ENCODE measurements at places on chromosomes 1 and 21.

- no peak for DNase-seq
Measured at GRCh38 chr1:197958438-197959305, 41.5 kb downstream of the LHX9 start.

DNA sequence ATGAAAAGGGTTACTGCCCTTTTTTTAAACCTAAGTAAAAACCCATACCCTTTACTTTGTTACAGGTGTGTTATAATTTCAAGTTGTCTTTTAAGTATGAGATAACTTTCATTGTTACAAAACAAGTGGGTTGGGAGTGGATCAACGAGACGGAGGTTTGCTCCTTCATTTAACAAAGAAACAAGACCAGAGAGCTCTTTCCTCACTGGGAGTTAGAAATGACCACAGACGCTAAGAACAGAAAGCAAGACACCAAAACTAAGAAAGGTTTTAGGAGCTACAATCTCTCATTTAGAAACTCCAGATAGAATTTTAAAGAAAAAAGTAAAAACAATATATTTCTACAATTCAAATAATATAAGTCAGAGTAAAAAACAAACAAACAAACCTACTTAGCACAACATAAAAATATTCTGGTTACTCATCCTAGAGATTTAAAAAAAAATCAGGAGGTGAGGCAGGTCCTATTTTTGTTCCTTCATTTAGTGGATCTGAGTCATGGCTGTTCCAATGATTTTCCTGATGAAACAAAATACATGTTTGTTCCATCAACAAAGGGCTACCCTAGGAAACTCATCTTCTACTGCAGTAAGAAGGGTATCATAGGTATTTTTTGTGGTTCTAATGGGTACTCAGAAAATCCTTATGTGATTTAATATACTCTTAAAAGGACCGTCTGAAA, 33.0 kb downstream of the APP start:
- DNase-seq: no peak

DNA sequence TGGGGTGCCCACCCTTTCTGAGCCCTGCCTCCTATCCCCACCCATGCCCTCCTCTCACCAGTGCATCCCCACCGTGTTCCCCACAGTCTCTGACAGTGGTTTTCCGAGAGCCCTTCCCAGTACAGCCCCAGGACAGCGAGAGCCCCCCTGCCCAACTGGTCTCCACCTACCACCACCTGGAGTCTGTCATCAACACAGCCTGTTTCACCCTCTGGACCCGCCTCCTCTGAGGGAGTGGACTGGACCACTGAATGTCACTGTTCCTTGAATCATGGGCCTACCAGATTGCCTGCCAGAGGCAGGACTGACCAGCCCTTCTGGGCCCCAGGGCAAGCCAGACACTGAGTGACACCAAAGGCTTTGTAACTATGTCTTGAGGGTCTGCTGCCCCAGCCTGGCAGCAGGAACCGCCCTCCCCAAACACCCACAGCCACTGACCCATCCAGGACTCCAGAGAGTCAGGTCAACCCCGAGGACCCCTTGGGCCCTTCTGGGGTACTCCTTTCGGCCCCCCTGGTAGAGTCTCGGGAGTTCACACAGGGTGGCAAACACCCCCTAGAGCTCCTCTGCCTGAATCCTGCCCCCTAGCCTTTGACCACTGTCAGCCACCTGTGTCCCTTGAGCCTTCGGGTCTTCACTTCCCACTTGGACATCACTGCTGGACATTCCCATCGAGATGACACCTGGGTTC, 3.3 kb downstream of the HYI start:
- no peak for DNase-seq

DNA sequence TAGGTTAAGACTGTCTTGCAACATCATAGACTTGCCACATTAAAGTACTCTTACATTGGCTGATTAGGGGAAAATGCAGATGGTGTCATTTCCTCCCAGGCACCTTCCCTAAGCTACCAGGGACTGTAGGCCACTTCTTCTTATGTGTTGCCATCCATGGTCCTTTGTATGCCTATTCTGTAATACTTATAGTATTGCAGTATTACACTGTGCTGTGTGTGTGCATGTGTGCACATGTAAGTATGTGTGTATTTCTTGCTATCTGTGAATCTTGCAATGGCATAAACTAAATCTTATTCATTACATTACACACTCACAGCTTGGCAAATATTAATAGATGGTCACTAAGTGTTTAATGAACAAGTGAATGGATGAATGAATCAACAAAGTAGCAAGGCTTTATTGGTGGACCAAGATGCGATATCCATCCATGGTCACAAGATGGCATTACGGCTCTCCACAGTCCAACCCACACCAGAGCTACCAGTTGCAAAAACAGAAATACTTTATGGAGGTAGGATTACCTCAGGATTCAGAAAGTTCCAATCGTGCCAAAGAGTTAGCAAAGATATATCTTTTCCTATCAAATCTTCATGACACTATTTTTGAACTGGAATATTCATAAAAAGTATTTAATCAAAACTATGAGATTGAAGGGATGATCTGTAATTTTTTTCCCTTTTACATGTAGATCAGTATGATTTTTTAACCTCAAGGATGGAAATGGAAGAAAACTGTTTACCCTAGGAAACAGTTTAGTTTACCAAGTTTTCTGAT, 160.2 kb downstream of the DENND1B start:
- peak; percentile 13 for DNase-seq

DNA sequence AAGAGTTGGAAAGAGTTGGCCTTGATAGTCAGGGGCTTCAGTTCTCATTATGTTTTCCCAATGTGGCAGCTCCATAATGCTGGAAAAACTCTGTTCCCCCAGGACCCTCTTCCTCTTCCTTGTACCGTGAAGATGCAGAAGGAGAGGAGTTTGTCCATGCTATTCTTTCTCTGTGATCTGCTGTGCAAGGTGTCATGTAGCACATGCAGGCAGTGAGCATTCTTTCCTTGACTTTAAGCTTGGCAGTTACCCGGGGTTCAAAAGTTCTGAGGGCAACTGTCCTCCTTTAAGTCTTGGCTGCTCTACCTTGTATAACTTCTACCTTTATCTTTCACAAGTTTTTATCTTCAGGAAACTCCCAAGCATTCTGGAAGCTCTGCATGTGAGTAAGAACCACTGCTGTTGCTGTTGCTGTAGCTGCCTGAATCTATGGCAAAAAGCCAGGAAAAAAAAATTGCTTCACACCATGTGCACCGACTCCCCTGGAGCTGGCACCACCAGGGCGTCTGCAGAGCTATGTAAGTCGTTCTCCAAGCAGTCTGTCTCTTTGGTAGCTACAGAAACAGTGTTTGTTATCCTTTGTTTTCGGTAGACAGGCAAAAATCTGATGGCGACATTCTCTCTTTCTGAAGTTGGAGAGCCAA, 42.7 kb upstream of the SLC16A1 start:
- no peak for DNase-seq

DNA sequence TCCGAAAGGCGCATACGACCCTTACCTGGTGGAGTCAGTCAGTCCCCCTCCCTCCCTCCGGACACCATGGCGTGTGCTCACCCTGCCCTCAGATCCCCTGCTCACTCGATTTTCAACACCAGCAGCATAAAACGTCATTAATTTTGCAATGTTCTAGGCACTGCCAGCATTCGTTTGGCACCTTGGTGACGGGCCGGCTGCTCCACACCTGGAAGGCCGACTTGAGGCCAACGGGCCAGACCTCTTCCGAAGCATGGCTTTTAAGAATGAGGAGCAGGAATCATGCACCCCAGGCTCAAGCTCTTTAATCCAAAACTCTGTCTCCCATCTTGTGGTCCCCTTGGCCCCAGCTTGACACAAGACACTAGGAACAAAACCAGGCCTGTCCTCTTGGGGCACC, 33.1 kb downstream of the NPHP4 start:
- no peak for DNase-seq

- no peak for DNase-seq
Measured at GRCh38 chr1:186680245-186681061, at the start of gene PTGS2. PTGS2 (minus strand) TSS chr1:186680423; CDS start chr1:186680290, 133 bp downstream.

GRCh38 chr1:119475866-119476439, 31.1 kb upstream of the HSD3B1 start:
- no peak for DNase-seq

GRCh38 chr1:21058035-21058793, 118.5 kb downstream of the EIF4G3 start:
- DNase-seq: no peak

GRCh38 chr1:216562383-216562782, 139.1 kb upstream of the USH2A start:
- no peak for DNase-seq

DNA sequence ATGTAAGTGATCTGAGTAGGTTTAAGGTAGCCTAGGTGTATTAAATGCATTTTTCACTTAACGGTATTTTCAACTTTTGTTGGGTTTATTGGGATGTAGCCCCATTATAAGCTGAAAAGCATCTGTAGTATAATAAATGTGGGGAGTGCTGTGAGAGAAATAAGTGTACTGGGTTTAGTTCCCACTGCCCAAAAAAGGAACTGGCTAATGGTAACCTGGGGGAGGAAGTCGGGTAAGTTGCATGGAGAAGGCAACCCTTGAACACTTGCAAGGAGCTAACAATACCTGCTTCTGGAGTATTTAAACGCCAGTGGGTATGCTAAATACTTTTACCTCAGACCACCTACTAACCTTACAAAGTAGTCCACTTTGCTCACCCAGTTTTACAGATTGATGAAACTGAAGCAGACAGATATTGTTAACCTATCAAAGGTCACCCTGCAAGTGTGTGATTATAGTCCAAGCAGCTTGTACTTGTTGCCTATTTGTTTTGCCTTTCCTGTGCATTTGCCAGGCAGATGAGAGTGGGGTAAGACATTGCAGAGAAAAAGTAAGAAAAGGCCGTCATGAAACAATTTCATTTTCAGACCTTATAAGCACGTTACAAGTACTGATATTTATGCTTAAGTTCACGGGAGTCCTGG, 7.6 kb upstream of the SHISA4 start:
- no peak for DNase-seq

- no peak for DNase-seq
Measured at GRCh38 chr1:21842606-21843162, 30.6 kb downstream of the LDLRAD2 start.

DNA sequence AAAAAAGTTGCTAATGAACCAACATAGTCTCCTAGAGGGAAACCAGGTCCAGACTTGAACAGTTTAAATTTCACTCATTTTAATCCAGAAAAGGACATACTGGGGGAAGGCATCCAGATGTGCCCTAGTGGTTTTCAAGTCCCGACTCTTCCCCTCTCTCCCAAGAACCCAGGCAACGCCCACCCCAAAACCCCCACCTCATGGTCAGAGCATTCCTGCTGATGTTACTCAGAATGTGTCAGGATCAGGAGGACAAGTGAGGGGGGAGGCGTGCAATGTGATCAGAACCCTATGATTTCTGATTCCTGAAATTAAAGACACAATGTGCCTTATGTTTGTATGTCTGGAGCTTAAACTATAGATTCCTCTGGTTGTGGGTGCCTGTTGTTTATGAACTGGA, 1.6 kb upstream of the CTSK start:
- no peak for DNase-seq

DNA sequence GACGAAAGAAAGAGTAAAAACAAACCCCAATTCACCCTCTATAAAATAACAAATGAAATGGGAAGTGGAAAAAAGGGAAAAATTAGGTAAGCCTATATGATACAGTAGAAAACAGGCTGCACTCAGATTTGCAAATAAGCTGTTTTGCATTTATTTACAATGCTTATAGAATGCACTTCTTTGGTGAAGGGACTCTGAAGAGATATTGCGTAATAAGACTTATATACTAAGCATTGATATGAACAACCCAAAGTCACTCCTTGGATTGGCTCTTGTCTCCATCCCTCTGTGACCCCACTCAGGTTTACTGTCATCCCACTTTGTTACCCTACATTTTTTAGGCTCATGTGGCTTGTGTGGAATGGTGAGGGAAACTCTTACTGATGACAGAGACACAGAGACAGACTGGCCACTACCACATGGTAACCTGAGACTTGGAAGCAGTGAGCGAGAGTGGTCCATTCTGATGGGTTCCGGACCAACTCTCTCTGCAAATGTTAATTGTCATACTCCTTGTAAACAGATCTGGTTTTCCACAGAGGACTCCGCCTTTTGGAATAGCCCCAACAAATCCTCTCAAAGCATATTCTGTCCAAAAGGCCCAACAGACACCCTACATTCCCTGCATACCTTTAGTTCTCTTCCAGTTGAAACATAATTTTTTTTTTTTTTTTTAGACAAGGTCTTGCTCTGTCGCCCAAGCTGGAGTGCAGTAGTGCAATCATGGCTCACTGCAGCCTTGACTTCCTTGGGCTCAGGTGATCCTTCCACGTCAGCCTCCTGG, 11.0 kb downstream of the GSTM5 start:
- no peak for DNase-seq

- no peak for DNase-seq
Measured at GRCh38 chr1:54463259-54464030, 57.3 kb upstream of the SSBP3 start.

GRCh38 chr1:214552174-214552608, 789 bp upstream of the PTPN14 start:
- no peak for DNase-seq

DNA sequence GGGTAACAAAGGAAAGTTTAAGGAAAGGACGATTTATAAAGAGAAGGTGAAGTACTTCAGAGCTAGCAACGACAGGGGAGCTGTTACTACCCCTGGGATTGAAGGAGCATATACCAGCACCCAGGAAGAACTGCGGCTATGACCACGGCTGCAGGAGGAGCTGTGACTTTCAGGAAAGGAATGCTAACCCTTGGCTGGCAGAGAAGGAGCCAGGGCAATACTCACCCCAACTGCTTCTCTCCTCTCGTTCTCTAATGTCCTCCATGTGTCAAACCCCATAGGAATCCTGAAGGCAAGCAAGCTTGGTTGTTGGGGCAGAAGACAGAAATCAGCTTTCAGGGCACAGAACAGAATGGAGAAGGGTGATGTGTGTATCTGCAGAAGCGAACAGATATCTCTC, 120.5 kb downstream of the TMEM53 start:
- DNase-seq: no peak

GRCh38 chr1:201020721-201021629, 2.5 kb downstream of the KIF21B start:
- DNase-seq: peak; percentile 27

DNA sequence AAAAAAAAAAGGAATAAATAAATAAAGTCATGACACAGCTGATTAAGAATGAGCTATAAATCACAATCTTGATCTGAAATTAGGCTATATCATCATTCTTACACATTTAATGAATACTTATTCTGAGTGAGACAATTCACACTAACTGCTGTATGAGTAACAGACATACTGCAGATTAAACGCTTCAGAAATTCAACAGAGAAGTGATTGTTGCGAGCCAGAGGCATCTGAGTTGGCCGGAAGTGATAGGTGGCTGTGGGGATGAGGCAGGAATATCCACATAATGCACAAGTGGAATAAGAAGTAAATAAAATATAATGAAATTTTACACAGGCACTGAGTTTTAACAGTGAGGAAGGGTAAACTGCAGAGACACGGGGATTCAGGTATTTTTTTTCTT, 142.4 kb downstream of the APP start:
- DNase-seq: no peak

DNA sequence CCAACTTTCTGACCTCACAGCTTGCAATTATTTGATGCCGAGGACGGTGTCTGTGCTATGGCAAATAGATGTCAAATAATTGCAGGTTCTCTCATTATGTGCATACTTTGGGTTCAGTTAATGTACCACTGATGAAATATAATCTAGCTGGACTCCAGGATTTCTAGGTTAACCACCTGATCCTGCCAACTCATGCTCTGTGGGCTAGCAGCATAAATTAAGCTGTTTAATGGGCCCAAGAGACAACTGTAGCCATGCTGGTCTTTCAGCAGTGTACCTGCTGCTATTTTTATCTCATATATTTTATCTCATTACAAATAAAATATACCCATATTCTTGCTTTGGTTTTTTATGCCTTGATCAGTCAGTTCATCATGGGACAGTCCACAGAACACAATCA, 43.3 kb upstream of the HP1BP3 start:
- DNase-seq: no peak

Measured in CD4-positive, alpha-beta memory T cell (primary cell).